Pancreas (tissue), 10 donors: ENCODE measurements at places on chromosomes 16 and 17. TPM values are rescaled to one million over a fixed set of nuclear protein-coding genes. Genes with fewer than 3 reads are reported as not detected.

Gene SRCIN1
- total RNA-seq: 7.5 TPM

DNA sequence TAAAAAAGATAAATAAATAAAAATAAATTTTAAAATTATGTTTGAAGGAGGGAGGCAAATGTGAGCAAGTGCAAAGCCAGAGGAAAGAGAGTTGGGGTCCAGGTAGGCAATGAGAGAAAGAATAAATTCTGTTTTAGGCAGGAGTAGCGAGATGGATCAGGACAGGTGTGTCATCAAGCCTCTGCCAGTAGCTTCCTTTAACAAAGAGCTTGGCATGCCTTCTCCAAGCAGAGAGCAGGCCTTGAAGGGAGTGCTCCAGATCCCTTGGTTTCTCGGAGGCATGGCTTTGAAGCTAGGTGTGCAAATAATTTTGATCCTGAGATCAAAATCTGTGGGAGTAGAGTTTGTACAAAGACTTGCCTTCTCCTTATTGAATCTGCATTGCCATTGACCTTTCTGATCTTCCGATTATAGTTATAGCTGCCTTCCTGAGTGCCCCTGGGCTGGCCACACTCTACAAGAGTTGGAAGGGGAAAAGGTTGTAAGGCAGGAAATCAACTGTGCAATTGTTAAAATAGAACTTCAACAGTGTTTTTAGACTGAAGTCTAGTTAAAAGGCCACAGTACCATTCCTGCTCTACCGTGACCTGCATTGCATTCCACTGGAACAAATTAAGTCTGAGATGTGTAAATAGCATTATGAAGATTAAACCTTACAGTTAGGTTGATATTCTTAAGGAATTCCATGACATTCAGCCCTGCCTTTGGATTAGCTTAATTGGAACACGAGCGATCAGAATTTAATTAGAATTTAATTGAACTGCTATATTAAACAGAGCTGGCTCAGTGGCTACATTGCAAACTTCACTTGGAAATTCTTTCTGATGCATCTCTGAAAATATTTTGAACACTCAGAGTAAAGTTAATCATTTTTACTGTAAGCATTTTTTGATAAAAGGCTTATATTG is 33.7 kb downstream of the IQCK start:
- DNase-seq: no peak

DNA sequence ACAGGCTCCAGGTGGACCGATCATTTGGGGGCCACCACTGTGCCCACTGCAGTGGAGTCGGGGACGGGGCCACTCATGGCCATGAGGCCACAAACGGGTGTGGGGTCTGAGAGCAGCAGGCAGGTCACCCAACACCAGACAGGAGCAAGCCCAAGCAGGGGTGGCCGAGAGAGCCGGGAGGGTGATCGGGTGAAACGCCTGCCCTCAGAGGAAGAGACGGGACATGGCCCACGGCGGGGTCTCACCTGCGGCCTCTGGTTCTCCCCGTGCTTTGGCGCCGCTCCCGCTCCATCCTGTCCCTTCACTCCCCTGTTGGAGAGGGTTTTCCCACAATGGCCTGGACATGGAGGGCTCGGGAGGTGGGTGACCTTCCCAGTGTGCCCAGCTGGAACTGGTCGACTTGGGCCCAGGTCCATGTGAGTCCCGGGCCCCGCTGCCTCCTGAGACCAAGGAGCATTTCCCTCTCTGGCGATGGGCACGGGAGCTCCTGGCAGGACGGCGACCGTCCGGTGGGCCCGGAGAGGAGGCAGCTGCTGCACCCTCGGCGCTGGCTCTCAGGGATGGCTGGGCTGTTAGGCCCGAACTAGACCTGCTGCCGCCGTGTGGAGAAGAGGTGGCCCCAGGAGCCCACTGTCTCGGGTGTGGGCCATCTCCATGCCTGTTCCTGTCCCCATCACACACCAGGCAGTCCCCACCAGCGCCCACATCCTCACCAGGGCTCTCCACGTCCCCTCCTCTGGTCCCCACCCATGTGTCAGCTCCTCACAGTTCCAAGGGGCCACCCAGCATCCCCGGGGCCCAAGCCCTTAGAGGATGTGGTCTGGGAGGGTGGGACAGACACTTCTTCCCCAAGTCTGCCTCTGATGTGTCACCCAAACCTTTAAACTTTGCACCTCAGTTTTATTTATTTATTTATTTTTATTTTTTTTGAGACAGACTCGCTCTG is 13.4 kb upstream of the BAHCC1 start:
- no peak for DNase-seq

Gene LUC7L
- 27.4 TPM for total RNA-seq

Gene TBC1D3D
- not detected for total RNA-seq

- DNase-seq: no peak
These were observed 10.7 kb downstream of the GALNS start for GRCh38 chr16:88846088-88846487.

- peak; percentile 81 for DNase-seq
These were observed 8.5 kb downstream of the TIMM22 start for GRCh38 chr17:1005361-1005946.

- DNase-seq: peak; percentile 48
These were observed 22.3 kb upstream of the ZNHIT3 start for GRCh38 chr17:36463916-36464764.
